Caco-2 (cell line): ENCODE measurements at places on chromosomes 4 and X. TPM values are rescaled to one million over a fixed set of nuclear protein-coding genes. Genes with fewer than 3 reads are reported as not detected.

ARMCX2 gene
- not detected in 2 replicates for total RNA-seq

TMEM185A gene
- total RNA-seq, result 14.2 and 17.1 TPM in 2 replicates

NELFA gene
- 47.7 and 53.0 TPM in 2 replicates for total RNA-seq

KLB gene
- 2.2 TPM in 2 replicates for total RNA-seq

PPID gene
- total RNA-seq, result 50.9 and 57.2 TPM in 2 replicates

HEPH gene
- 27.9 and 31.1 TPM in 2 replicates for total RNA-seq

EDNRA gene
- 0.58 and 0.73 TPM in 2 replicates for total RNA-seq
